ENCODE measurements at places on chromosomes 16 and 17. TPM values are rescaled to one million over a fixed set of nuclear protein-coding genes. Genes with fewer than 3 reads are reported as not detected.

- no peaks in the 10 kb centered on the region for H3K27me3 ChIP-seq
- peaks cover 12% of the 10 kb centered on the region for H3K4me1 ChIP-seq
Measured at GRCh38 chr16:48076455-48077012, 79.3 kb downstream of the ABCC12 start.

DNA sequence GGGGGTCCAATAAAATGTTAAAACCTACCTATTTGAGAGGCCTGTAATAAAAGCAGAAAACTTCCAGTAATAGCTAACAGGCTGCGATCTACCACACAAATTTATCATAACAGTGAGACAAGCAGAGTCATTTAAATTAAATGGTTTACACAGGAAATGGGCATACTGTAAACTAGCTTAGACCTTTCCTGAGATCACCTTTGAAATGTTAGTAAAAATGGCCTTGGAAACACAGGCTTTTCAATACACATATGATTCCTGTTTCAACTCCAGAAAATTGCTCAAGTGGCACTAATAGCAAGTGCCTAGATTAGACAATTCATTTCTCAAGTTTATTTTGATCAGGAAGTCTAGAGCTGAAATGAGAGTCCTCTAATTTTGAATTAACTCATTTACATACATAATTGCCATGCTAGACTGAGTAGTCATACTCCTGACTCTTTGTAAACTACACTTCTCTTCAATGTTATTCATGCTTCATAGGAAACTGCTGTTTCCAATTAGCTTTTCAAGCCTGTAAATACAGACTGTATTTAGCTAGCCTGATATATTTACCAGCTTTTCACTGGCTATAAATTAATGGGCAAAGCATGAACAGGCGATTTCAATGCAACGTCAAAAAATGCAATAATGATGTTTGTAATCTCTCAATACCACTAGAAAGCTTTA, 43.3 kb downstream of the PARN start:
- DNase-seq, result no peak
- no peak overlapping the region for H3K4me3 ChIP-seq
- no peaks in the 10 kb centered on the region for H3K27me3 ChIP-seq
- no peaks in the 10 kb centered on the region for H3K4me1 ChIP-seq
- H3K36me3 ChIP-seq, result peaks cover 37% of the 10 kb centered on the region

DNA sequence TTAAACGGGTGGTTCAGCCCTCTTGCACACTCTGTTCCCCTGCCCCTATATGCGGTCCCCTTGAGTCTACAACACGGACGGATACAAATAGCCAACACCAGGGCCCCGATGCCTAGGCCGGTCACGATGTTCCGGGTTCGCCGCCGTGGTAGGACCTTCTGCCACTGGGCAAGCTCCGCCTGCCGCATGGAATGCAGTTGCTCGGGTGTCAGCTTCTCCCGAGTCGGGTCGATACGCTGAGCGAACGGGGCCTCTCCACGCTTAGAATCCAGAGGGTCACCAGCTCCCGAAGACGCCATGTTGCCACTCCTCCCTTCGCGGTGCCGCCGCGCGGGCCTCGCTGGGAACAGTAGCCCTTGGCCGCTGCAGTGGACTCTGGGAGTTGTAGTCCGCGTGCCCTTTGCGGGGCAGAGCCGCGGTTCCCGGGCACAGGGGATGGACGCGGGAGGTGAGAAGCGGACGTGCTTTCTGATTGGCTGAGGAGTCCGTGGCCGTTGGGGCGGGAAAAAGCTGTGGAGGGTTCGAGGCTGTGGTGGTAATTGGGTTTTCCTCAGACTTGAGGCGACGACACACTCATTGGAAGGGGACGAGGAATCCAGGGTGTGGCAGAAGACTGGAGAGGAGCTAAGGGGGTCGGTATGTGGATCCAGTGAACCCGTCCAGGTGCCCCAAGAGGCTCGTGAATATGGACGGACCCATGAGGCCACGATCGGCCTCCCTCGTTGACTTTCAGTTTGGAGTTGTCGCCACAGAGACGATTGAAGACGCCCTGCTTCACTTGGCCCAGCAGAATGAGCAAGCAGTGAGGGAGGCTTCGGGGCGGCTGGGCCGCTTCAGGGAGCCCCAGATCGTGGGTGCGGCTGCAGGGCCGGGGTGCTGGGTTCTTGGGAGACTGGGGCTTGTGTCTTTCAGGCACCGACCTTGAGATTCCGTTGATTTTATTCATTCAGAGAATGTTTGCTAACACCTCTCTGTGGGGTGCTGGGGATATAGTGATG, at the start of the genes CNTD1 and COA3:
Gene CNTD1 (plus strand): TSS at position 479 of the 998 bp plus-strand sequence. CDS start 207 bp downstream, at position 686.
Gene COA3 (minus strand): TSS at position 322 of the 998 bp plus-strand sequence. CDS start 23 bp downstream, at position 299.
- peaks cover 4% of the 10 kb centered on the region for H3K36me3 ChIP-seq
- peak; percentile 80 for DNase-seq
- peak within 1 kb of the TSS; percentile 64 for H3K4me3 ChIP-seq
- H3K27me3 ChIP-seq, result no peaks in the 10 kb centered on the region
- peak within 1 kb of the TSS; percentile 85 for H3K27ac ChIP-seq

- no peak for DNase-seq
- H3K4me1 ChIP-seq, result no peaks in the 10 kb centered on the region
- no peak overlapping the region for H3K4me3 ChIP-seq
- no peak overlapping the region for H3K27ac ChIP-seq
Measured at GRCh38 chr17:32725697-32726096, 151.2 kb downstream of the MYO1D start.

GRCh38 chr17:4162775-4163466, 19.9 kb downstream of the CYB5D2 start:
- peak; percentile 13 for DNase-seq
- H3K27ac ChIP-seq, result no peak overlapping the region
- no peak overlapping the region for H3K4me3 ChIP-seq
- peaks cover 17% of the 10 kb centered on the region for H3K4me1 ChIP-seq

- H3K27ac ChIP-seq, result peak overlapping the region; percentile 20
- H3K36me3 ChIP-seq, result peaks cover 38% of the 10 kb centered on the region
- peaks cover 9% of the 10 kb centered on the region for H3K4me1 ChIP-seq
- H3K4me3 ChIP-seq, result no peak overlapping the region
- peak; percentile 64 for DNase-seq
- H3K27me3 ChIP-seq, result no peaks in the 10 kb centered on the region
Measured at GRCh38 chr17:28394337-28395116, 11.5 kb downstream of the SLC46A1 start.

- H3K27ac ChIP-seq, result no peak overlapping the region
- H3K4me1 ChIP-seq, result no peaks in the 10 kb centered on the region
- no peak for DNase-seq
- no peaks in the 10 kb centered on the region for H3K27me3 ChIP-seq
Measured at GRCh38 chr16:27486344-27486743, 63.4 kb downstream of the GTF3C1 start.

GRCh38 chr16:55562936-55563335, 3.5 kb upstream of the CAPNS2 start:
- no peak overlapping the region for H3K27ac ChIP-seq
- H3K4me1 ChIP-seq, result peaks cover 3% of the 10 kb centered on the region
- H3K4me3 ChIP-seq, result no peak overlapping the region
- DNase-seq, result peak; percentile 43
- H3K36me3 ChIP-seq, result no peaks in the 10 kb centered on the region
- H3K27me3 ChIP-seq, result no peaks in the 10 kb centered on the region

DNA sequence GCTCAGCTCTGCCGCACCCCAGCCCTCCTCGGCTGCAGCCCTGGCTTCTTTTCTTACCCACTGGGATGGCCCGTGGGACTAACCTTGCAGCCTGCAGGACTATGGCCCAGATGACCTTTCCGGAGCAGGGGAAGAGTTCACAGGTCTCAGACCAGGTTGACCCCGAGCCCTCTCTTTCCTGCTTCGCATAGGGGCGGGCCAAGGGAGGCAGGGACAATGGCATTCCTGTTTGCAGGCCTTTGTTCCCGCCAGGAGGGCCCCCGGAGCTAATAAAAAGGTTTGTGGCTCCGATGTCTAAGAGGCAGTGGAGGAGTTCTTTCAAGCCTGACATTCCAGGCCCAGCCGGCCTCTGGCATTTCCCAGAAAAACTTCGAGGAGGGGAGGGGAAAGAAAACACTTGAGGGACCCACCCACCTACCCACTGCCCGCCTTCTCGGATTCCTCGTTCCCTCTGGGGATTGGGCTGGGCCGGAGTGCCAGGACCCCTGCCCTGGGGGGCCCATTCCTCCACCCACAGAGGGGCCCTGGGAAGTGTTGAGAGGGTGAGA, 5.8 kb upstream of the SOCS3 start:
- peak overlapping the region; percentile 51 for H3K27ac ChIP-seq
- no peak overlapping the region for H3K4me3 ChIP-seq
- DNase-seq, result no peak
- H3K27me3 ChIP-seq, result no peaks in the 10 kb centered on the region
- no peaks in the 10 kb centered on the region for H3K36me3 ChIP-seq

- peaks cover 49% of the 10 kb centered on the region for H3K36me3 ChIP-seq
- DNase-seq, result no peak
- no peaks in the 10 kb centered on the region for H3K27me3 ChIP-seq
- H3K27ac ChIP-seq, result no peak overlapping the region
Measured at GRCh38 chr17:36494674-36495073, 8.2 kb downstream of the ZNHIT3 start.

CPD gene
- 78.0 TPM for total RNA-seq

CCL3 gene
- total RNA-seq, result not detected

RGS11 gene
- under 0.01 TPM for total RNA-seq

KRT15 gene
- total RNA-seq, result 3.6 TPM

TOX3 gene
- not detected for total RNA-seq

SULT1A1 gene
- total RNA-seq, result 1.6 TPM
